ENCODE measurements at places on chromosomes 11 and 22.

GRCh38 chr11:118138839-118139420, 13.7 kb downstream of the SCN4B start:
- DNase-seq, result no peak

- no peak for DNase-seq
Observed at GRCh38 chr11:134363592-134363991, 31.8 kb downstream of the GLB1L2 start.

GRCh38 chr11:68574308-68574707, 110.0 kb upstream of the GAL start:
- DNase-seq, result no peak

DNA sequence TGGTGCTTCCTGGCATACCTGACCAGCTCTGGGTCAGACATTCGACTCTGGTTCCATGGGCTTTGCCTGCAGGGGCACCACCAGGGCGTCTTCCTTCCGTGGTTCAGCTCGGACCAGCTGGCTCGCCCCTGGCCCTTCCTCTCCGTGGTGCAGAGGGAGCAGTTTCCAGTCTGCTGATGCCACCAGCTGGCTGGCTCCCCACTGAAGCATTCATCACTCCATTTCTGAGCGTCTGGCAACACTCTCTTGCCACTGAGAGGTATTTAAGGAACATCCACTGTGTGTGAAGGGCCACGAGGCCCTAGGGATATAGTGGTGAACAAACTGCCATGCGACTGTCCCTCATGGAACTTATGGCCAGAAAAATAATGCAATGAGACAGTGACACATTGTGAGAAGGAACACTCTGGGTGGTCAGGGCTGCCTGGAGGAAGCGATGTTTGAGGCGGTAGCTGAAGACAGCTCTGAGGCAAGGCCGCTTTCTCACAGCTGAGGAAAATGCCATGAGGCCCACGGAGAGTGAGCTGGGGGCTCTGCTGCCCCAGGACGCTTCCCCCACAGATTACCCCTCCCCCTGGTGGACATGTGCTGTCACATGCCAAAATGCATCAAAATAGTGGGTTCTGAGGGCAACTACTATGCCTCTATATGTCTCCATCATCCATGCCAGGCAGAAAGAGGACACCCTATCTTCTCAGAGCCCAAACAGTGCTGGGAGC, 44.9 kb upstream of the ARFGAP3 start:
- DNase-seq, result no peak

DNA sequence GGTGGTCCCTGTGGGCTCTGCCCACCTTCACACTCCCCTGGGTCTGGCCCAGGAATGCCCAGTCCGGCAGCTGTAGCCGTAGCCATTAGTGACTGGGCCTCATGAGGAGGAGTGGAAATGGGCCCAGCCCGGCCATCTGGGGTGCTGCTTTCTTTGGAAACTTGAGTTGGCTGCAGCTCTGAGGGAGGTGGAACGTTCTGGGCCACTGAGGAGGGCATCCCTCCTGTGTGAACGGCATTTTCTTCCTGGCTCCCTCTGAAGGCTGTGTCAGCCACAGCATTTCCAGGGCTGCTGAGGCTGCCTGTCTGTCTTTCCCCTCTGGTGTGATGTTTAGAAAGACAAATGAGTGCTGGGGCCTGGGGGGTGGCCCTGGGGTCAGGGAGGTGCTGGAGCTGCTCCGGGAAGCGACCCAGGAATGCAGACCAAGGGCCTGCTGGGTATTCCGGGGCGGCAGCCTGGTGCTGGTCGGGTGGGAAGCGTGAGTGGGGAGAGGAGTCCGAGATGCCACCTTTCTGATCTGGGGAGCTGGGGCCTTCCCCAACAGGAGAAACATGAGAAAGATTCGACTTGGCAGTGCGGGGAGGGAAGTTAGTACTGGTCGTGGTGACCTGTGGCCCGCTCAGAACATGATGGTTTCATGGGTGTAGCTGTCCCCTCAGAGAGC, 27.1 kb downstream of the PTDSS2 start:
- DNase-seq, result no peak

DNA sequence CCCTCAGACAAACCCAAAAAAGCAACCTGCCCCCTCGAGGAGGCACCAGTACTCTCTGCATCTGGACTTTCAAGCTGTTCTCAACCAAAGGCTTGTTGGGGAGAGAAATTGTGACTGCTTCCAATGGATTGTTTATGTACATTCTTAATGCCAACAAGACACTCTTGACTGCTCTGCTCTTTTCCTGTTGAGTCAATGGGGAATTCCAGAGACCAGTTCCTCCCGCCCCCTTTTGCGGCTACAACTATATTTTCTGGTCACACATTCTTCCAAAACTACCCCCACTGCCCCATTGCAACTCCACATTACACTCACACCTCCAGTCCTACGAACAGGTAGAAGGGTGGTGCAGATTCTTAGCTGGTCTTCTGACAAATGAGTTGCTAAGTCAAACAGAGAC, 187.0 kb downstream of the DSCAML1 start:
- DNase-seq, result no peak

- no peak for DNase-seq
Observed at GRCh38 chr11:86726118-86726753, 53.8 kb upstream of the ME3 start.

Measured in NCI-H1092 (cell line).